A172 (cell line): ENCODE measurements at places on chromosomes 6 and 20. TPM values are rescaled to one million over a fixed set of nuclear protein-coding genes. Genes with fewer than 3 reads are reported as not detected.

DNA sequence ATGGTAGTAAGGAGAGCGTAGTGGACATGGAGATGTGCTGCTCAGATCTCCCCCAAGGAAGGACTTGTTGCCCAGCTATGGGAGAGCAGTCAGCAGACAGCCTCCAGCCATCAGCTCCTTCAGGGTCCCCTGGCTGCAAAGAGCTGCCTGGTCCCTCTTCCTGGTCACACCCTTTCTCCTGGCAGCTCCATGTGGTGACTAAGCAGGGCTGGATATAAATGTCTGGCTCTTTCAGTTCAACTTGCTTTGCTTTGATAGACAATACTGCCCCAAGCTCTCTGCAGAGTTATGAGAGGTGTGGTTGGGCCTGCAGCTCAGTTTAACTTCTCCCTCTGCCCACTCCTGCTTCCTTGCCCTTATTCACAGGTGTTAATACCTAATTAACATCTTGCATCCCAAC is 64.1 kb upstream of the DDR1 start:
- DNase-seq = peak; percentile 89

DNA sequence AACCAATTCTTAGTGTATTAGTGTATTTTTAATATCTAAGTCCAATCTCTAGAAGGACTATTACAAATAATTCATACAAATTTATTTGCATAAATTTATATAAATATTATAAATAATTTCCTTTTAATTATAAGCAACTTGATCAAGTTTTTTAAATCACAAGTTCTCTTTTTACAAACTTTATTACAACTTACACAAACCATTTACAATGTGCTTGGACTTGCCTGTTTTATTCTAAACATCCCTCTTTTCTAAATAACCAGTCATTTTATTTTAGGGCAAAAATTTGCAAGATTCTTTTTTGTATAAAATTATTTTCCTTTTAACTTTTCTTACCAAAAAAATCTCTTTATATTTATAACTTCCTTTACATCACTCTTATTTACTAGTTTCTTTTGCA is 83.5 kb upstream of the SYNCRIP start:
- DNase-seq = no peak

- DNase-seq = no peak
Measured at GRCh38 chr6:74598462-74599393, 607.1 kb downstream of the COL12A1 start.

DNA sequence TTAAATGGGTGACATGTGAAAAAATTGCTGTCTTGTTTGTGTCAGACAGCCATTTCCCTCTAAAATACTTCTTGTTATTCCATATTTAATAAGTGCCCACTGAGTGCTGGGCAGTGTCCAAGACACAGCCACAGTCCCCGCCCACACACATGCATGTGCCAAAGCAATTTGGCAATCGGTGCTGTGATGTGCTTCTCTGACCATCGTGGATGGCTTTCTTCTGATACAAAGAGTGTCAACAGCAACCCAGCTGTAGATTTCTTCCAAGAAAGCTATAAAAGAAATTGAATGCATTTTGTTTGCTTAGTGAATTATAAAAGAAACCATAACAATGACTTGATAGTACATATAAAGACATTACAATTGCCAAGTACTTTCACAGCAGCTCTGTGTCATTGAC is 140.5 kb upstream of the ATXN1 start:
- no peak for DNase-seq

- no peak for DNase-seq
Measured at GRCh38 chr6:97097068-97098047, 172.8 kb downstream of the KLHL32 start.

DNA sequence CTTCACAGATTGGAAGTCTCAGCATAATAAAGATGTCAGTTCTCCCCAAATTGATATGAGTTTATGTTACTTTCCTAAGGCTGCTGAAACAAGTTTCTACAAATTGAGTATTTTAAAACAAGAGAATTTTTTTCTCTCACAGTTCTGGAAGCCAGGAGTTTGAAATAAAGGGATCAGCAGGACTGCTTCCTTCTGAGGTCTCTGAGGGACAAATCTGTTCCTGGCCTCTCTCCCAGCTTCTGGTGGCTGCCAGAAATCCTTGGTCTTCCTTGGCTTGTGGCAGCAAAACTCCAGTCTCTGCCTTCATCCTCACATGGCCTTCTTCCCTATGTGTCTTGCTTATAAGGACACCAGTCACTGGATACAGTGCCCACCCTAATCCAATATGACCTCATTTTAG is 136.1 kb downstream of the TFAP2A start:
- no peak for DNase-seq

GRCh38 chr6:131183427-131184095 is 48.3 kb downstream of the AKAP7 start:
- no peak for DNase-seq

GRCh38 chr20:52529826-52530225 is 338.2 kb upstream of the ZFP64 start:
- no peak for DNase-seq

DNA sequence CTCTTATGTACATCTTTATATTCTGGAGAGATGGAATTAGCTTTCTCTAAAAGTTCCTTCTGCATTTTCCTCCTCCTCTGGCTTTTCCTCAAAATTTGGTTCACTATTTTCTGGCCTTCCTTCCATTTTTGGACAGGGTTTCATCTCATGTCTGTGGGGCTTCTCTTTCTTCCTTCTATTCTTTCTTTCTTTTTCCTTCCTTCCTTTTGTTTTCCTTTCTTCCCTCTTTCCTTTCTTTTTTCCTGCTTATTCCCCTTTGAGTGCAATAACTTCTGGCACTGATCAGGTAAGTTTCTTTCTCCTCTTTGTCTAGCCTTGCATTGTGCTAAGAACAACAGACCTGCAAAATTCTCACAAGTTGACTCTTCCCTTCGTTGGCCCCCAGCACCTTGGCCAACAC is 5.5 kb upstream of the ATRN start:
- DNase-seq = no peak

DNA sequence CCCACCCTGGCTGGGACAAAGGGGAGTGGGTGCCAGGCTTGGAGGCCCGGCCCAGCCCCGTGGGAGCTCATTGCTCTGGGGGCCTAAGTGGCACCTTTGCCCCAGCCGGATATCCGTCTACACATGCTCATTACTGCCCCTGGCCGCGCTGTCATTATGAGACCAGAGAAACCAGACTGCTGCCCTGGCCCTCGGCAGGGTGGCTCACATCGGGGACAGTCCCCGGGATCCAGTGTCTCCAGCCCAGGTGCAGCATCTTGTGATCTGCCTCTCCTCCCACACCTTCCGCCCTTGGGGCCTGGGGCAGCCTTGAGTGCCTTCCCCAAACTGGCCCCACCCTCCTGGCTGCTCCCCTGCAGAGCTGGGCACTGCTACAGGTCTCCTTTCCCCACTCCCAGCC is 4.9 kb downstream of the SRMS start:
- DNase-seq = no peak

DNA sequence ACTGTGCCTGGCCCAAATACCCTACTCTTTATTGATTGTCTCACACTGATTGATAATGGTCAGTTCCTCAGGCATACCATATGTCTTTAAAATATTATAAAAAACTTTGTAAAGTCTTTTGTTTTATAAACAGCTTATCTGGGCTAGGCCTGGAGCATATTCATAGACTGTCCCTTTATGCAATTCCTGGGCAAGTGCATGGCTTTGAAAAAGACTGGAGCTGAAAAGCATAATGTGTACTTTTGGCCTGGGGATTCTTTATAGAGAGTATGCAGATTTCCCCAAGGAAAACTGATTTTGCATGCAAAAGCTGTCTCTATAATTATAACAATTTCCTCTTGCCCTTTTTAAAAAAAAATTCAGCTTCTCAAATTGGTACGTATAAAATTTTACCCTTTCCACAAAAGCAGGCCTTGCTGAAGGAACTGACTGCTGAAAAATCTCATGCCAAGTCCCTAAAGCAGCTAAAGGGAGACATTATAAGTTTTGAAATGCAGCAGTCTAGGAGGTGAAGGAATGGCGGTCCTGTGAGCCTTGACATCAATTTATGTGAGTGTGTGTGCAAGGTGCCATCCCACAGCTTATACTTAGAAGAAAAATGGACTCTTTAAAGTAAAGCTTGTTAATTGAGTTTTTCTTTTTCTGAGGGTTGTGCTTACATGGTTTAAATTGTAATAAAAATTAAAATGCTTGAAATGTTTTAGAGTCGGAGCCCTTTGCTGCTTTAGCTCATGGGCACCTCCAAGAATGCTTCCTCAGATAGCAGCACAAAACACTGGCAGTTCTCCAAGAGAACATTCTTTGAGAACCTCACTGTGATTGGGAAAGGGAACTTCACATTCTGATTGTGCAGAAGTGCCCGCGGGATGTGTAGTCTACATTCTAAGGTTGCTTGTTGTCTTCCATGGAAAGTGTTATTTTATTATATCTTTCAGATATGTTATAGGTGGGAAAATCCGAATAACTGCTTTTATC is 43.9 kb downstream of the PLCB4 start:
- DNase-seq = peak; percentile 56

- DNase-seq = no peak
Measured at GRCh38 chr6:6925391-6926164, 182.2 kb upstream of the RREB1 start.

- peak; percentile 44 for DNase-seq
Measured at GRCh38 chr6:34664256-34664971, 32.2 kb downstream of the ILRUN start.

- DNase-seq = peak; percentile 57
Measured at GRCh38 chr6:49541936-49542335, 8.5 kb upstream of the C6orf141 start.

GRCh38 chr20:6008254-6008653 is 45.6 kb downstream of the LRRN4 start:
- DNase-seq = peak; percentile 65

- DNase-seq = no peak
Measured at GRCh38 chr6:73728548-73729205, 32.7 kb downstream of the CD109 start.

DNA sequence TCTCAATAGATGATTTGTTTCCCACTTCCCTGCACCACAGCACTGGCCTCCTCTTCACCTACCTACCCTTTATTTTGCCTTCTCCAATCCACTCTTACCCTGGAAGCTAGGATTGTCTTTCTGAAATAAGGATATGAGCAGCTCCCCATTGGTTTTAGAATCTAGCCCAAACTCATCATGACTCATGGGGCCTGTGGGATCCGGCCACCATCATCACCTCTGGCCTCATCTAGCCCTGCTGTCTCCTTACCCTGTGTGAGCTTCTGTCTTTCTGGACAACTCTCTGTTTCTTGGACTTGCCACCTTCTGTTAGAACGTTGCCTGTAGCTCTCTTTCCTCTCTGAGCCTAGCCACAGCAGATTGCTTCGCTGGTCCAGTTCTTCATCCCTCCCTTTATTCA is 277.1 kb downstream of the PAX1 start:
- DNase-seq = no peak

GRCh38 chr6:143680141-143680540 is 2.4 kb downstream of the PHACTR2 start:
- no peak for DNase-seq

DNA sequence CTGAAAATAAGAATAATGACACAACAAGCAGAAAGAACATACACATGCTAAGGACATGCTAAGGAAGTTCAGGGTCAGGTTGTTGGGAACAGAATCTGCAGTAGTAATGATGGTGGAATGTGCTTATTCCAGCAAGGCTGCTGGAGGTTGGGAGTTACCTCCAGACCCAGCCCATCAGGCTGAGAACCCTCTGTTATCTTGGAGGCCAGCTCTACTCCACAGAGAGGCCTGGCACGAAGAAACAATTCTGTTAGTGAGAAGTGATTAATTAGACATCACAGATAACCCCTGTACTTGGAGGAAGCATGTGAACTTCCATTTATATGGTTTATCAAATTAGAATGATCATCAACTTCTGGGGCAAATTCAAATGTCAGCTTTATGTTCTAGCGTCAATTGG is 22.1 kb upstream of the ARHGAP18 start:
- DNase-seq = no peak

DNA sequence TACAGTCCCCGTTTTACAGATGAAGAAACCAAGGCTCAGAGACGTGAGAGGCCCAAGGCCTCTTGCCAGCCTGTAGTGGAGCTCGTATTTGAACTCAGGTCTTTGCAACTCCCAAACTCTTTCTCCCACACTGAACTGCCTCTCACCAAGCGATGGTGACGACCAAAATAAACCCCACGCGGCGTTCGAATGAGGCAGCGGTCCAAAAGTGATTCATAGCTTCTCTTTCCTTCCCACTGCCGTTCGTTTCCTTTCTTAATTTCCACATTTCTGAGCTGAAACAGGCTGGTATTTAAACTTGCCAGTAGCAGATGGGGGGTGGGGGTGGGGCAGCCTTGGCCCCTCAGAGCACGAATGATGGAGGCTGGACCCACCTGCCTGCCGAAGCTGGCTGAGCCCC is 252.9 kb upstream of the KCNG1 start:
- DNase-seq = no peak

- DNase-seq = no peak
Measured at GRCh38 chr20:35421322-35421721, 9.5 kb upstream of the UQCC1 start.

GRCh38 chr6:158026901-158027589 is 45.4 kb downstream of the SYNJ2 start:
- no peak for DNase-seq

GRCh38 chr6:133837801-133838349 is 51.0 kb upstream of the TCF21 start:
- DNase-seq = peak; percentile 50

DNA sequence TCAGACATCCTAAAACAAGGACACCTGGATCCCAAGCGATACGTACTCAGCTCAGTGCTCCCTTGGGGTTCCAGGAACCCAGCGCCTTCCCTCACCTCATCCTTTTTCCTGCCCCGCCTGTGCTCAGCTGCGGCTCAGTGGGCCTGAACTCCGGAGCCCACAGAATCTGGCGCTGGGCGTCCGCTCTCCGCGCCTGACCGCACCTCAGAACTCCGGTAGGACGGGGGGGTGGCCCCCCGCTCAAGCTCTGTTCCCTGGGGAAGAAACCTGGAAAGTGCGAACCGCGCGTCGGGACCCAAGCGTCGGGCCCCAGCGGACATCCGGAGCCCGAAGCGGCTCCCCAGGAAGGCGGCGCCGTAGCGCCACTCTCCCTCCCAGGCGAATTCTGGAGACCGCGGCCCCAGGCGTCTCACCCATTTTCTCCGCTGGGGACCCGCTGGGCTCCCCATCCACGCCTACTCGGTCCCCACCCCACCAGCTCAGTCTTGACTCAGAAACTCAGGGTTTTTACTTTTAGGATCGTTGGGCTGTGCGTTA is 336 bp upstream of the LY6G5C start:
- no peak for DNase-seq

- no peak for DNase-seq
Measured at GRCh38 chr20:31974951-31975487, 7.1 kb downstream of the XKR7 start.

SEC23B gene
- total RNA-seq = 97.0 and 100 TPM in 2 replicates

PPP1R3G gene
- 0.22 and 1.5 TPM in 2 replicates for total RNA-seq

EYS gene
- total RNA-seq = 0.24 and 0.81 TPM in 2 replicates

OPRM1 gene
- not detected in 2 replicates for total RNA-seq

PXMP4 gene
- total RNA-seq = 10.2 and 11.2 TPM in 2 replicates

TTK gene
- total RNA-seq = 63.1 and 137 TPM in 2 replicates

THBD gene
- total RNA-seq = 0.07 and 0.17 TPM in 2 replicates

TFAP2D gene
- not detected in 2 replicates for total RNA-seq

PRICKLE4 gene
- total RNA-seq = not detected in 2 replicates

TMC2 gene
- not detected in 2 replicates for total RNA-seq

LY6G6D gene
- total RNA-seq = not detected in 2 replicates

PSORS1C1 gene
- total RNA-seq = 1.1 and 3.4 TPM in 2 replicates

PTCRA gene
- total RNA-seq = not detected in 2 replicates

COL21A1 gene
- total RNA-seq = not detected in 2 replicates
